ENCODE measurements at places on chromosomes 2 and 18.

GRCh38 chr2:165357758-165358157 lies 111.7 kb upstream of the CSRNP3 start:
- no peak for DNase-seq

- no peak for DNase-seq
These were observed 364.5 kb downstream of the PARD3B start for GRCh38 chr2:204909791-204910190.

DNA sequence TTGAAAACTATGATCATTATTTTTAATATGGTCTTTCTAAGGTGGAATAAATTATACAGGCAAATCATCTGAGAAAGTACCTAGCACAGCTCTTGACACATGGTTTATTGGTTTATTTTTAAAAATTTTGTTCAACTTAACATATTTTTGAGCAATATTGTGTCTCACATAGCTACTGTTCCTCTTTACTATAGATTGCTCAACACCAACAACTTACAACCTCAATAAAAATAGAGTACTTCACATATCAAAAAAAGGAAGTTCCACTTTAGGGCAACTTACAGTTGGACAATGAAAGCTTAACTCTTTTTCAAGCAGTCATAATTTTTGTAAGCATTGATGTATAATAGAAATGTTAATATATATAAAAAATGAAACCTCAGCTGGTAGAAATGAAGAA lies 440.9 kb upstream of the UBE2E3 start:
- DNase-seq, result no peak

DNA sequence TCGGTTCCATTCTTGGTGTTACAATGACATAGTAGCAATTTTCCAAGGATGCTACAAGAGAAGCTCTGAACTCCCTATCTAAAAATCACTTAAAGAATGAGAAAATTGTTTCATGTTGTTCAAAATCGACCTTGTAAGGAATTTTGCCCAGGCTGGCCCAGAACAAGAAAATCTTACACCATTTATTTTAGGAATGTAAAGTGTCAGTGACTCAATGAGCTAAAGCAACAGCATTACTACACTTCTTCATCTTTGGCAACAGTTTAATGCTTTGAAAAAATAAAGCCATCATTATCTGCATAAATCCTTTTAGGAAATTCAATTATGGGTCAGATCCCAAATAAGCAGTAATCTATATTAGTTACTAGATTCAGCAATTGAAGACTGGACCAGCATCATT lies 38.6 kb downstream of the SLC25A12 start:
- DNase-seq, result no peak

GRCh38 chr2:214076527-214076926 lies 334.3 kb upstream of the VWC2L start:
- DNase-seq, result no peak

DNA sequence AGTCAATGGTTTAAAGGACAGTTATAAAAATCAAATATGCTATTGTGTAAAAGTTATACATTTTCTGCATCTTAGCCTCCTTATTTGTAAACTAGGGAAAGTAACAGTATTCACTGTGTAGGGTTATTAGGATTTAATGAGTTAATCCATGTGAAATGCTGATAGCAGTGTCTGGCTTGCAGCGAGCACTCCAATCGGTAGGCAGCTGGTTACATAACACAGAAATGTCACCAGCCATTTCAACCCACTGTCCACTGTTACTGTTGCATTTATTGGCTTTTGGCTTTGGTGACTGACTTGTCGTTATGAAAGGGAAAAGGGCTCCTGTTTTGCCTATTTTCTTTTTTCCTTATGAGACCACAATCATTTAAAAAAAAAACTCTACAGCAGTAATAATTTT lies 38.9 kb downstream of the ID2 start:
- DNase-seq, result no peak

DNA sequence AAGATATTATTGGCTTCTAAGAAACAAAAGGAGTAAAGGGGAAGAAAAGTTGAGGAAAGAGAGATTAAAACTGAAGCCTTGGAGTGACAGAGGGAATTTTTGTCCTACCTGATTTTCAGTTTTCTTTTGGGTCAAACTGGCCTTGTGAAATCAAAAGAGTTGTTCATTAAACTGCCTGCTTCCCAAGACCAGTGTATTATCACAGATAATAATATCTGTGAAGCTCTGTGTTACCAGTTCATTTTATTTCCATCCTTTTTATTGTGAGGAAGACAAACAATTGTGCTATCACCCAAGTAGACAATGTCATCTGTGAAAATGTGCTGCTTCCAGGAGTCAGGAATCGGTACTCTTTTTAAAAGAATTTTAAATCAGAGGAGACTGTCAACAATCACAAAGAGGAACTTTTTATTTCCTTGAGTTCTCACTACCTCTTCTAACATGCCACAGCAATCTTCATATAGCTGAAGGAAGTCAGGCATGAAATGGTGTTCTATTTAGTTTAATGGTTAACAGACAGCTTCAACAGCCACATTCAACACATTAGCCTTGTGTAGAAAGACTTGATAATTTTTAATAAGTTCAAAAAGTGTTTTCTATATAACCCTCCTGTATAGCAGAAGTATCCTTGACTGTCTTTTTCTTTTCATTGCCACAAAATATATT lies 554.8 kb downstream of the PIK3C3 start:
- DNase-seq, result no peak

DNA sequence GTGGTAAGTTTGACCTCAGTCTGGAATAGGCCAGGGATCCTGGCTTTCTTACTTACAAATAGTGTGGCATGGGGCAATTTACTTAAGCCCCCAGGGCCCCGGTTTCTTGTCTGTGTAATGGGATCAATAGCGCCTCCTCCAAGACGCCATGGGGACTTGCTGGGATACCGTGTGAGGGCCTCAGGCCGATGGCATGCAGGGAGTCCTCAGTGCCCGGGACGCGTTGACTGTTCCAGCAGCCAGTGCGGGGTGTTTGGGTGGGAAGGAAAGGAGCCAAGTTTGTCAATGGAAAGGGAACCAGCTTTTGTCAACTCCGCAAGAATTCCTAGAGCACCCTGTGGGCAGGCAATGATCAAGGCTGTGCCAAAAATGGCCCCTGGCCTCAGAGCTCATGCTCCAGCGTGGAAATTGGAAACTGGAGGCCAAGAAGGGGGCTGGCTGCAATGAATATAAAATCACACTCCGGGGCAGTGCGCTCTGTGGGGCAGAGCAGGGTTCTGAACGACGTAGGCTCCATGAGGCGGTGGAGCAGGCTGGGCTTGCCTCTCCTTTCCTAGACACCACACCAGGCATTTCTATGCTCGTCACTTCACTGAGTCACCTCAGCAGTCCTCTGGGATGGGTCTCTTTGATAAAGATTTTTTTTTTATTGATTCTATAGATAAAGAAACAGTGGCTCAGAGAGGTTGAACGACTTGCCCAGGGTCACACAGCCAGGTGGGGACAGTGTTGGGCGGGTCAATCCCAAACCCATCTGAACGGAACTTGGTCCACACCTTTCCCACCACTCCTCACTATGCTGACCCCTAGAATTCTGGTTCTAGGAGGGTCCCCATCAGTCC lies 56.7 kb upstream of the ASAP2 start:
- no peak for DNase-seq

DNA sequence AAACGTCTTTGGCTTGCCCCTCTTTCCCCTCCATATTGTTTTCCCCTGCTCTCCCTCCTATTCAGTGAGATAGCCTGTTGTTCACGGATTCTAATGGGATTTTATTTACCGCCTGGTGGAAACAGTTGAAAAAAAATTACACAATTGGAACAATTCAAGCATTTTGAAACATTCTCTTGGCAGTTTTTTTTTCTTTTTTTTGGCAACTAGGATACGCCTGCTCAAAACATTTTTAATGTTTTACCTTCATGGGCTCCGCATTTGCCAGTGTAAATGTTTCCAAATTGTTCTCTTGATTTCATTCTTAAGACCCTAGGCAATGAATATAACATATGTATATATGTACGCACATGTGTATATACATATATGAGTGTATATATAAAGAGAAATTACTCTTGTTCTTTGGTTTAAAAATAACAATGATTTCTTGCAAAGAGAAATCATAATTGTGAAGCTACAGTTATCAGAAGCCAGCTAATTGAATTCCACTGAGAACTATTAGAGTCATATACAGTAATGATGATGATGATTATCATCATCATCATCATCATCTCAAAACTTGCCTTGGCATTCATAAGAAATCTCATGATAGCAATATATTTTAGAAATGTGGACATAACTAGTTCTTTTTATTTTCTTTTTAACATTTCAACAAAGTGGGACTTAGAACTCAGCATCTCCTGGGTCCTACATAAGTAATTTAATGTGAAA lies 146.7 kb downstream of the LTBP1 start:
- no peak for DNase-seq

- no peak for DNase-seq
These were observed 894 bp upstream of the GCC2 start for GRCh38 chr2:108447947-108448677.

Data from DND-41 (cell line).